Hematopoietic multipotent progenitor cell treated with erythropoietin and hydrocortisone succinate and interleukin-3 and kit ligand, for 15 days (in vitro differentiated cells): ENCODE measurements at places on chromosomes 4 and X.

- no peak for DNase-seq
Measured at GRCh38 chr4:61374447-61374891, 174.3 kb downstream of the ADGRL3 start.

DNA sequence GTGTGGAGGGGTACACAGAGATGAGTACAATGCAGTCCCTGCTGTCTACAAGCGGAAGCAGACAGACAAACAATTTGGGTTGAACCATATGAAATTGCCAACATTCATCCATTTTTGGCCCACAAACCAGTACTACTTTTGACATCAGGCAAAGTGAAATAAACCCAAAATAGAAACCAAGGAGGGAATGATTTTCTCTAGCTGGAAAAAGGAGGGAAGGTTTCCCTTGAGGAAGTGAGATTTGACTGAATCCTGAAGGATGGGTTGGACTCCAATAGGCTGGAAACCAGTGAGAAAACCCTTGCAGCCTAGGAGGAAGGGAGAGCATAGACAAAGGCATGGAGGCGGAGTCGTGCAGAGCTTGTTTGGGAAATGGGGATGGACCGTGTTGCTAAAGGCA, 63.5 kb upstream of the PJA1 start:
- DNase-seq, result no peak

- DNase-seq, result no peak
Measured at GRCh38 chrX:56564164-56564885, 898 bp downstream of the UBQLN2 start.

GRCh38 chr4:149993030-149993429, 85.2 kb upstream of the DCLK2 start:
- no peak for DNase-seq

- no peak for DNase-seq
Measured at GRCh38 chr4:64417974-64418373, 8.7 kb upstream of the TECRL start.

DNA sequence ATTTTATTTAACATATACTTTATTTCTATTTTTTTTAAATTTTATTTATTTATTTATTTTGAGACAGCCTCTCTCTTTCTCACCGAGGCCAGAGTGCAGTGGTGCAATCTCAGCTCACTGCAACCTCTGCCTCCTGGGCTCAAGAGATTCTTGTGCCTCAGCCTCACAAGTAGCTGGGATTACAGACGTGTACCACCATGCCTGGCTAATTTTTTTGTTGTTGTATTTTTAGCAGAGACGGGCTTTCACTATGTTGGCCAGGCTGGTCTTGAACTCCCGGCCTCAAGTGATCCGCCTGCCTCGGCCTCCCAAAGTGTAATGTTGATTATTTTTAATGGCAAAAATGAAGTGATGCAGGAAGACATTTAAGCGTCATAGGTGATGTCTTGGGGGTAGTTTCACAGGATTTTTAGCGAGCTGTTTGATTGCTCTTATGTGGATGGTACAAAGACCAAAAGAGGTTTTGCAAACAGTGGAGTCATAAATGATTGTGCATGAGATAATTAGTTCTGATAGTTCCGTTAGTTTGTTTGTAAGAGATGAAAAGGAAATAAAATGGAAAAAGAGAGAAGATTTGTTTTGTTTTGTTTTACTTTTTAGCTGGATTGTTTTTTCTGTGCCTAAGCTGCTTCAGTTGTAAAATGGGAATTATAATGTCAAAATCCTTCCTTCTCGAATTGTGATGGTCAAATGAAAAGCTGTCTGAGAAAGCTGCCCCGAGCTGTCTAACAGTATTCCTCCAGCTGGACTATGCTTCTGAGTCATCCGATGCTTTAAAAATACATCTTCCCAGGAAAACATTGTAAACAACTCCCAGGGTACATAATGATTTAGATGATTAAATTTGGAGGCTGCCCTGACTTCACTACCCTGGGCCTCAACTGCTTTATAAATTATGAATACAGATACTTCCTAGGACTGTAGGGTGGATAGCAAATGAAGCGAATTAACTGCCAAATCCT, 14.7 kb downstream of the RHOH start:
- no peak for DNase-seq
